ENCODE measurements at places on chromosomes 11 and 22.

DNA sequence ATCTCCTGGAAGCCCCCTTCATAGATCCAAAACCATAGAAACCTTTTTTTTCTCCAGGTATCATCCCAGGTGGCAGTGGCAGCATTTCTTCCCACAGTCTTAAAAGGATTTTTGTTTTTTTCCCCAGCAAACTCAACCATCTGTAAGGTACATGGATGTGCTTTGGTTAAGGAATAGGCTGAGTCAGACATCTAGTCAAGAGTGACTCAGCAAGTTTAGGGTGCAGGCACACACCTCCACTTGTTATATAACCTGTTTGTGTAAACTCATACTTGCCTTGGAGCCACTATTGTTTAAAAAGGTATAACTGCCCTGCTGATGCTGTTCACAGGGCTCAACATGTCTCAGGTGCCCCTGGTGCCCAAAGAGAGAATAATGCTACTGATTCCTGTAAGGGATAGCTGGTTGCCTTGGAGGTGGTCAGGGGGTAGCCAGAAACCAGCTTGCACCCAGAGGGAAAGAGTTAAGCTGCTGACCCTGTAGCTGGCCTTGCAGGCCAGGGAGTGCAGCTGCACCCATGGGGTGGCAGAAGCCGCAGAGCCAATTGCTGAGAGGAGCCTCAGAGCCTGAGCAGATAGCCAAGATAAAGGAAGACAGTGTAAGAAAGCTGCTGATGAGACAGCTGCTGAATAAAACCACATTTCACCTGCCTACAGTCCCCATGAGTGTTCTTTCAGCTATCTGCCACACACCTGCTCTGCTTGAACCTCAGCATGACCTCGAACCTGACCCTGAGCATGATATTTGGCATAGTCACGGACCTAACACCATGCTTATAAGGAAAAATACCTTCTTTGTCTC, 1726.1 kb upstream of the RAG2 start:
- DNase-seq: no peak

- no peak for DNase-seq
Measured at GRCh38 chr11:130180491-130180890, 20.9 kb downstream of the ST14 start.

- DNase-seq: no peak
Measured at GRCh38 chr11:31492320-31492913, 17.0 kb downstream of the IMMP1L start.

DNA sequence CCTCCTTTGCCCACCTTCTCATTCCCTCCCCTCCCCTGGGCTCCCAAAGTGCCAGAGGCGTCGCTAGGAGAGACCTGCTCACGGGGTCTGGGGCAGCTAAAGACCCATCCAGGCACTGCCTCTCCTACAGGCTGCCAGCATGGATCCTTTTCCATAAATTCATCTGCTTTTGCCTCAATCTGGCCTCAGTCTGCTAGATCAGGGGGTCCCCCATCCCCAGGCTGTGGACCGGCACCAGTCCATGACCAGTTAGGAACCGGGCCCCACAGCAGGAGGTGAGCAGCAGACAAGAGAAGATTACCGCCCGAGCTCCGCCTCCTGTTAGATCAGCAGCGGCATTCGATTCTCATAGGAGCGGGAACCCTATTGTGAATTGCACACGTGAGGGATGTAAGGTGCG, 12.3 kb downstream of the LTO1 start:
- DNase-seq: no peak

GRCh38 chr11:111691176-111691575, 75.0 kb downstream of the PPP2R1B start:
- DNase-seq: no peak

- no peak for DNase-seq
Measured at GRCh38 chr11:85347291-85347690, 279.9 kb downstream of the DLG2 start.

DNA sequence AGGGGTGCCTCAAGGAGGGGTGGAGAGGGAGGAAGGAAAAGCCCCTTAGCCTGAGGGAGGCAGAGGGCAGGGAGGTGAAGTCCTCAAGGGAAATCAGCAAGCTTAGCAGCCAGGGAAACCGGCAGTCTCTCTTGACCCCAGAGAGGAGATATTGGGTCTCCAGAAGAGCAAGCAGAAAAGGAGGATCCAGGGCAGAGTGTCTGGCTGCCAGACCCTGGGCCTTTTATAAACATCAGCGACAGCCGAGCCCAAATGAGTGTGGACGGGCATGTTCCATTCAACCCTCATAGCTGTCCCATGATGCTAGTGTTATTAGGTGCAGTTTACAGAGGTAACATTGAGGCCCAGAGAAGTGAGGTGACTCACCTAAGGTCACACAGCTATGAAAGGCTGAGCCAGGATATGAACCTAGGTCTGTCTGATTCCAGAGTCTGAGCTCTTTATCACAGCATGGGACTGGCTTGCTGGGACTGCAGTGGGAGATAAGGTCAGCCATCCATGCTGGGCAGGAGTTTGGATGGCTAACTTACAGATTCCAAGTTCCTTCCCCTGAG, 9.3 kb downstream of the PRDM11 start:
- no peak for DNase-seq

DNA sequence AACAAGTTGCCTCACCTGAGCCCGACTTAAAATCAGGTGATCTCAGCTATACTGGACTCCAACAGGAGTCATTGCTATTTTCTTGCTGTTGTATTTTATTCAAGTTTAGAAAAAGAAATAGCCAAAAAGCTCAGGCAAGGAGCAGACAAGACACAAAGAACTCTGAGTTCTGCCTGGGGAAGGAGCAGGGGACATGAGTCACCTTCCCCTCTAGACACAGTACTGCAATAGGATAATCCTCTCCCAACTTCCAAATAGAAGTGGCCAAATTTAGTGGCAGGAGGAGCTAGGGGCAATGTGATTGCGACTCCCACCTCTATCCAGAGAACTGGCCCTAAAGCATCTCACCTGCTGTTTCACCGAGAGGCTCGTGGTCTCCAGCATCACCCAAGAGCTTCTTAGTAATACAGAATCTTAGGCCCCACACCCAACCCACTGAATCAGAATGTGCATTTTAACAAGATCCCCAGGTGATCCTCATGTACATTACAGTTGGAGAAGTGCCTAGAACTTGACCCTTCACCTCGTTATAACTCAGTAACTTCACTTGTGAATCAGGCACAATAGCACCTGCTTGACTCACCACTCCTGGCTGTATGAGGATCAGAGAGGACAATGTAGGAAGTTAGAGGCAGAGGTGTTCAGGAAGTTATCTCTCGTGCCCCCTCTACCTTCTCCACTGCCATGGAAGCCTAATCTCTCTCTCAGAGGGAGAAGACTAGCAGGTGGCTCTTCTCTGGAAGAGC, 56.8 kb upstream of the FBXO3 start:
- no peak for DNase-seq

DNA sequence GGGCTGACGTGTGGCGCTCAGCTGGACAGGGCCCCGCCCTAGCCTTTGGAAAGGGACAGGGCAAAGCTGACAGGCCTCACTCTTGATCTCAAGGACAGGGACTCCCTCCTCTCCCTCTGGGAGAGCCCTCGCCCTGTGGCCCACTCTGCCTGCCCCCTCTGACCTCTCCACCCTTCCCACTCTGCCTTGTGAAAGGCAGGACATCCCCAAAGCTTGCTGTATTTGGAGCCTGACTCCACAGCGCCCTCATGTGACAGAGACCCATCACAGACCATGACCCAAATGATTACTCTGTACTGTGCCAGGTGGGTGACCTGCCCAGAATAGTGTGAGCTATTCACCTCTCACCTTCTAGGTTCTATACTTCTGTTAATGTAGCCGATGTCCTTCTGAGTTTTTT, 18.8 kb downstream of the P2RY2 start:
- no peak for DNase-seq

DNA sequence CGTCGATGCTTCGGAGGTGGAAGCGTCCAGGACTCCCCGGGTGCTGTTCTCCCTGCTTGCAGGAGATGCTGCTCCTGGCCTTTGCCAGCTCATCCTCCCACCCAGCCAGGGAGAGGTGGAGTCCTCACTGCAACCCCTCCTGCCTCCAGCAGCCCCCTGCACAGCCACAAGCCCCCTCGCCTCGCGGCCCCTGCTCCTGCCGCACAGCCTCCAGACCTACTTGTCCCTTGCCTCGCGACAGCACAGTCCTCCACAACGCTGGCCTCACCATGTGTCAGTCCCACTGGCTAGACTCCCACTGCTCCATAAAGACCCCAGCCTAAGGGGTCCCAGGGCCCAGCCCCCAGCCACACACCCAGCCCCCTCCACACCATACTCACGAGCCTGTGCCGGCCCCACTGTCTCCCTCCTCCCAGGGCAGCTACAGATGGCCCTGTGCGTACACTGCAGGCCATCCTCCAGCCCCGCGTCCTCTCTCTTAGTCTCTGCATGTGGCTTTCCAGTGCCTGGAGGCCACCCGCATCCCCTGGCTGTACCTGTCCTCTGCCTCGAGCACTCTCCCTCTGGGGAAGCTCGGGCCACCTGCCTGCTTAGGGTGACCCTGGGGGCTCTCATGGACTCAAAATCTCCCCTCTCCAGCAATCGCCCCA, 91.5 kb downstream of the CELSR1 start:
- DNase-seq: no peak

DNA sequence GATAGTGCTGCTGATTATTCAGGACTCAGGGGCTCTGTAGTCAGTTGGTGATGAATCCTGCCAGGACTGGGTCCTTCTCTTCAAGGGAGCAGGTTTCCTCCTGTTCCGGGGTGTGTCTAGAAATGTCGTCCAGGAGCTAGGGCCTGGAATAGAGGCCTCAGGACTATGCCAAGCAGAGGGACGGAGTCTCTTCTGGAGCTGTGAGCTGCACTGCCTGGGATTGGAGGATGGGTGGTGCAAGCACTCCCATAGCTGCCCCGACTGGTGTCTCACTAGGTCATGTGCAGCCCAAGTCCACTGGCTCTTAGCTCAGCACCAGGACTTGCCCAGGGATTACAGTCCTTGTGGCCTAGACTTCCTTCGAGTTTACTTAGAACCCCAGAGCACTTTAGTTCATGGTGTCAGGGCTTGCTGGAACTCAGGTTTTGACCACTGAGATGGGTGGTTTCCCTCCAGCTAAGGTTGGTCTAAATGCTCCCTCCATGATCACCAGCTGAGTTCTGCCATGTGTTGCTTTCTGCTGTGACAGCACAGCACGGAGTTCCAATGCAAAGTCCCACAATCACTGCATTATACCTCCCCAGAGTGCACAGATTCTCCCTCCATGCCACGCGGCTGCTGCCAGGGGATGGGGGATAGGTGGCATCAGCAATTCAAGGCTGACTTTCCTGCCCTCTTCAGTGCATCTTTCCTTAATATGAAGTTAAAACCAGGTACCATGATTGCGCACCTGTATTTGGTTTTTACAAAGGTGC, 42.6 kb upstream of the SHANK2 start:
- DNase-seq: no peak

DNA sequence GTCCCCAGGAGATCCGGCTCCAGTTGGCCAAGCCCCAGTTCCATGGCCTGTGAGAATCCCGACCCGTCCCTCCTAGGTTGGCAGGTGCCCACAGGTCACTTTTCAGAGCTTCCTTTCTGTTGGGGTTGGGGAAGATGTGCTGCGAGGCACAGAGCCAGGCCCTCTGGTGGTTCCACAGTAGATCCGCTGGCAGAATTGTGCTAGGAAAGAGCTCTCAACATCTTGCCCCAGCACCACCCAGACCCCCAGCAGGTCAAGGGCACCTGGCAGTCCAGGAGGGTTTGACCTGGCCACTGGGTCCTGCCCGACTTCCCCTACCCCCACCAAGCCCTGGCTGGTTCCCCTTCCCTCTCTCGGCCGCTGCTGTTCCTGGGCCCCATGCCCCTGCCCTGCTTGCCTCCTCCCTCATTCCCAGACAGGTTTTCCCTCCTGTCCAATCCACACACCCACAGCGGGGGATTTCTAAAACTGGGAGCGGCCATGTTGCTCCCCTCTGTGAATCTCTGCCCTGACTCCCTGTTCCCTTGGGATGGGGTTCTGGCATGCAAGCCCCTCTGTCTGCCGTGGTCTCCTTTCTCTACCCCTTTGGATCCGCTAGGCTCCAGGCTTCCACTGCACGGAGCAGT, 26.2 kb upstream of the GCAT start:
- no peak for DNase-seq

DNA sequence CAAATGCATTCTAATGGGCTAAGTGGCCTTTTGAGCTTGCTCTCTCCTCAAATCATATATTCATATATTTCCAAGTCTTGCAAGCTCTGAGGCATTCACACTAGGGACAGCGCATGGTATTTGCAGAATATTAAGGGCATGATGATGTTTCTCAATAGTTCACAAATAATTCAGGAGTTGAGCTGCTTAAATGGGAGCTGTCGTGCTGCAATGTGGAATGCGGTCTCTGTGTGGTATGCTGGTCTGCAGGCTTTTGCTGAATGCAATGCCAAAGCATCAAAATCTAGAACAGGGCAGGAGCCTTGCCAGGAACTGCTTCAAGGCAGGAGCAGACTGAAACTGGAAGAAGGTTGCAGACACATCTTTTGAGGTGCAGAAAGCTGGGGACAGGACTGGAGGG, 1060.0 kb downstream of the TBC1D22A start:
- no peak for DNase-seq

DNA sequence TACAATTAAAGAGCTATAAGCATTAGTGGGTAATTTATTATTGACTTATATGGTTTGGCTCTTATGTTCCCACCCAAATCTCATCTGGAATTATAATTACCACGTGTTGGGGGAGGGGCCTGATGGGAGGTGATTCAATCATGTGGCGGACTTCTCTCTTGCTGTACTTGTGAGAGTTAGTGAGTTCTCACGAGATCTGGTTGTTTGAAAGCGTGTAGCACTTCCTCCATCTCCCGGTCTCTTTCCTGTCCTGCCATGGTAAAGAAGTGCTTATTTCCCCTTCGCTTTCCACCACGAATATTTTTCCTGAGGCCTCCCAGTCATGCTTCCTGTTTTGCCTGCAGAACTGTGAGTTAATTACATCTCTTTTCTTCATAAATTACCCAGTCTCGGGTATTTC, 28.1 kb upstream of the CHORDC1 start:
- no peak for DNase-seq

DNA sequence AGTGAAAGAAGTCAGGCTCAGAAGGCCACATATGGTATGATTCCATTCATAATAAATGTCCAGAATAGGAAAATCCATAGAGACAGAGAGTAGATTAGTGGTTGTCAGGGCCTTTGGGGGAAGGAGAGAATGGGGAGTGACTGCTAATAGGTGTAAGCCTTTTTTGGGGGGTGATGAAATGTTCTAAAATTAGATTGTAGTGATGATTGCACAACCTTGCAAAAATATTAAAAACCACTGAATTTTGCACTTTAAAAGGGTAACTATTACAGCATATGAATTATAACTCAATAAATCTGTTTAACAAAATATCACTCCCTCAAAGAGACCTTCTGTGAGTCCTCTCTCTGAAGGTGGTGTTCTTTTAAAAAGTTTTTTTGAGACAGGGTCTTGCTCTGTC, 72.3 kb upstream of the GRK3 start:
- DNase-seq: no peak
